ENCODE measurements at places on chromosomes 1 and 21. TPM values are rescaled to one million over a fixed set of nuclear protein-coding genes. Genes with fewer than 3 reads are reported as not detected.

DNA sequence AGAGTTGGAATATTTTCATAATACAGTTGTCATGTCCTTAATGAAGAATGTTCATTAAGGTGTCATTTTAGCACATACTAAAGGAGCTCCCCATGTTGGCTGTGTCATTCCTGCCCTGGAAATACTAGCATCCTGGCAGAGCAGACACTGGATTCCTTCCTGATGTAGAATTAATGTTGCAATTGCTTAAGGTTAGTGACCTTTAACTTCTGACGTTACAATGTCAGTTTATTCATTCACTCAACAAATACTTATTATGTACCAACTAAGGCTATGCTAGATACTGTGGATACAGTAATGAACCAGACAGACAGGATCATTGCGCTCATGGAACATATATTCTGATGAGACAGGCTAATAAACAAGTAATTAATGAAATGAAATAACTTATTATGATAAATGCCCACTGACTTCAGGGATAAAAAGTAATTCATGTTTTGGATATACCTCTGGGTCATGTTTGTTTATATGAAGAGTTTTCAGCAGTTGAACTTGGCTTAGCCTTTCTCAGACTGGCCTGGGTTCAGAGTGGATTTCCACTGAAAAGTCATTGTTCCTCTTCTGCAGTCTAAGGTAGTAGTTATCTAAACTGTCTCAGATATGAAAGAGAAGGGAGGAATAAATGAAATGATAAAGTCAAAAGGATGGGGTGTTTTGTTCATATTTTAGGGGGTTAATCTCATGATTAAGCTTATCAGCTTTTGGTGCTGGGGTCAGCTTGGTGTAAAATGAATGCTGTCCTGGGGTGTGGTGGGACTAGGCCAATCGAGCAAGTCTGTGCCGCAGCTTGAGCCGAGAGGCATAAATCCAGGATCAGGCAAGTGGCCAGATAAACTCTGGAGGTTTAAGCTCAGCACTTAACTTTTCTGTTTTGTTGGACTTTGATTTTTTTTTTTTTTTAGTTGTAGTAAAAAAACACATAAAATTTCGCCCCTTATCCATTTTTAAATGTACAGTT is 43.3 kb upstream of the KCNQ4 start:
- peak; percentile 56 for DNase-seq

DNA sequence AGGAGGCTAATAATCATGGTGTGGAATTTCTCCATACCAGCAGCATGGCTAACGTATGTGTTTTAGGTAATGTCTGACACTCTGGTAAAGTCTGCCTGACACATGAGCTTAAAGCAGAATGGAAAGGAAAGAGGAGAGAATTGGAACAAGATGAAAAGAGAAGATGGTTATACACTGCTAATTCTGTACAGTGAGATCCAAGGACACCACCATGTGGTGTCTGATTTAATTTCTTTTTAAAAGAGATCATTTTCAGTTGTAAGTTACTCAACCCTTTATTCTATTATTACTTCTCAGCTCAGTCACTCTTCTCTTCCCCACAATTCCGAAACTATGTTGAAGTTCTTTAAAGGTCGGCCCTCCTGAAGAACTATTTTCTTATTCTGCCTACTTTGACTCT is 15.6 kb downstream of the PRKAB2 start:
- no peak for DNase-seq

- peak; percentile 50 for DNase-seq
Observed at GRCh38 chr1:67683766-67684525, 1.1 kb upstream of the GADD45A start.

GRCh38 chr1:225412803-225413351 is 15.0 kb downstream of the LBR start:
- no peak for DNase-seq

- DNase-seq, result no peak
Observed at GRCh38 chr1:13694886-13695684, 4.9 kb upstream of the PRDM2 start.

GRCh38 chr1:204292740-204293139 is 67.0 kb downstream of the PLEKHA6 start:
- peak; percentile 34 for DNase-seq

DNA sequence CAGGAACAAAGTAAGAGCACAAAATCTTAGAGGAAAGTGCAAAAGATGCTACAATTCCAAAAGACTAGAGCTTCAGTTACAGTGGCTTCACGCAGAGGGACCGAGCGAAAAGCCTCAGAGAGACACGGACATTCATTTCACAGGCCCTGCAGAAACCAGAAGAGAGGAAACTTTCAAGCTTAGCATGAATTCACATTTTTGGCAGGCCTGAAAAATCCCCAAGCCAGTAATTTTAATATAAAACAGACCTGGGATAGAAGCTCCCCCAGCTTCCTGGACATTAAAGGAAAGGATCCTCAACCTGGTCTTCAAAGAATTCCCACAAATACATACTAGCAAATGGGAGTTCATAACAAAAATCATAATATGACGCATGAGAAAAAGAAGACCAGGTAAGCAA is 66.2 kb downstream of the HSF2BP start:
- DNase-seq, result peak; percentile 74

- no peak for DNase-seq
Observed at GRCh38 chr1:181148636-181149035, 60.1 kb downstream of the IER5 start.

- peak; percentile 85 for DNase-seq
Observed at GRCh38 chr1:36400825-36401601, 3.3 kb upstream of the LSM10 start.

DNA sequence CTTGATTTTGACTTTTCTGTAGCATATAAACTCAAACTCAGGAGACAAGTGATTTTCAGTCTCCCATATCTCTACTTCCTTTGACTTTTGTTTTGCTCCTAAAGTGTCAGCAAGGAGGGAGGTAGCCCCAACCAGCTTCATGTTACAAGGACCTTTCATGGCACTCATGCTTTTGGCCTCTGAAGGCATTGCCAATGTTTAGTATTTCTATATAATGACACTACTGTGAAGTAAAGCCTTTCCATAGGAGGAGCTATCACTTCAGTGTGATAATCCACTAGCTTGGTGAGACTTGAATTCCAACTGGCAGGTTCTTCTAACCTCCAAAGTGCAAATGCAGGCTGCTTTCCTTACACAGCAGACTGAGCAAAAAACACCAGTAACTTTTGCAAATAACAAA is 14.4 kb downstream of the COLGALT2 start:
- peak; percentile 52 for DNase-seq

DNA sequence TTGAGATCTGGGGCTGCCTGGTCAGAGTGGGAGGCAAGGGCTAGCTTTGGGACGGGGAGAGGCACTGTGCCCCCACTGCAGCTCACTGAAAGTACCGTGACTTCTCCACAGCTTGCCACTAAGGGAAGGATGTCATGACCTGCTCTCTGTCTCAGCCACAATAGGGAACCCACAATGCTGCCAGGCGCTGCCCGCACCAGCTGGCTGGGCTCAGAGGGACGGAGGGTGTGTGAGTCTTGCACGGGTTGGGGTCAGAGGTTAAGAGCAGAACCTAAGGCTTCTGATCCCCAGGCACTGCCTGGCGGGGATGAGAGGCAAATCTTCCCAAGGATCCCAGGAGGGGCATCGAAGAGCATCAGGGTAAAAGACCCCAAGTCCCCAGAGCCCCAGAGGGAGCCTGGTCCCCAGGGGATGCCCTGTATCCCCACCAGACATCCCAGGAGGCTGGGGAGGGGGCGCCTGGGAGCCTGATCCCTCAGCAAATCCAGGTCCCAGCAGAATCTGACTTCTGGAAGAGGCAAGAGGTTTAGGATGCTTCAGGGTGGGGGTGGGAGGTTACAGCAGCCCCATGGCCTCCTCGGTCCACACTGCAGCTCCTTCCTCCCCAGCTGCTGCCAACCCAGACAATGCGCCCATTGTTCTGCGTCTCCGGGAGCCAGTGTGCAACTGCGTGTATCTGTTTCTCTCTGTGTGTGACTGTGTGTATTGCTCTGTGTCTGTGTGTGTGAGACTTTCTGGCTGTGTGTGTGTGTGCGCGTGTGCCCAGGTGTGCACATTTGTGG is 2.0 kb upstream of the MARCKSL1 start:
- peak; percentile 78 for DNase-seq

GRCh38 chr1:234478152-234478480 is 863 bp downstream of the TARBP1 start:
- DNase-seq, result no peak

Gene C4BPA
- total RNA-seq, result 0.09 TPM
